NCI-H1930 (cell line): ENCODE measurements at places on chromosomes 3 and 15.

DNA sequence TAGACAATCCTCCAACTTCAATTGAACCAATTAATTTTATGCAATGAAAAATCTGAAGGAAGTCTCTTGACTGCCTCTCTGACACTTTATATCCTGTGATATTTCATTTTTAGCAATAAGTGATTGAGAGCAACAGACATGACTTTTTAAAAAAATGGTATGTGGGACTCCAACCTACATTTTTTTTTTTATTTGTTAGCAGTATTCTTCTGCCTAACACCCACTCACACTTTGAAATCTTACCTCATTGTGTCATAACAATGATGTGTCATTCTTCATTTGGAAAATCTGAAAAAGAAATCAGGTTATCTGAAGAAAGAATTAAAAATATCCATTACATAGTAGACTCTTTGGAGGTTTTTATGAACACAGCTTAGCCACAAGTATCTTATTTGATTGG is 541.3 kb upstream of the KCNMB2 start:
- no peak for DNase-seq

DNA sequence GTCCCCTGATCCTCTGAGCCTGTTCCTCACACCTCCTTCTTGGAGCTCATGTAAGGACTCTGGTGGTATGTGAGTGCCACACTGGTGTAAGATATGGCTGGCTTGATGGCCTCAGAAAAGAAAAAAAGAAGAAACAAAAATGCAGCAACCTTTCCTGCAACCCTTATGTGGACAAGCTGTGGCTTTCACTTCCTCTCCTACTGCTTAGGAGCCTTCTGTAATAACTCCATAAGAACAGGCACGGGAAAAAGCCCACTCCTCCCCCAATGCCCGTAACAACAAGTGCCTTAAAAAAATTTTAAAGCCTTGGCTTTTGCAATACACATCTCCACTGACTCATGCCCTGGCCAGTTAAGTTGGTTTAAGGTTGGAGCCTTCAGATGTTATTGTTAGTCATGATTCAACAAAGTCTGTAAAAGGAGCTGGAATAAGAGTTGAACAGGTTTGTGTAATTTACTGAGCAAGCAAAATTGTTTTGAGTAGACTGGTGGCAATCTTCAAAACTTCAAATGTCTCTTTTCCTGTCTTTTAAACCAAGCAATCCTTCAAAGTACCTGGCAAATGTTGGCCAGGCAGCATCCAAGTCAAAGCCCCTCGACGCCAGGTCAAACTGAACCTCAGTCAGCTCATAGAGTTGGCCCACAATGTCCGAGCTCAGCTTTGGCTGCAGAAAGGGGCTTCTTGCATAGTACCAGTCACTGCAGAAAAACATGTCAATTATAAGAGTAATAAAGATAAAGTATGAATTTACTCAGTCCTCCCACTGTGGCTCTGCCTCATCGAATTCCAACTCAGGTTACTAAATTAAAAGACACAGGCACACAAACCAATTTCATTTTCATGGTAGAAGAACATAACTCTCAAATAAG is 22.9 kb downstream of the FYCO1 start:
- DNase-seq, result no peak

GRCh38 chr15:41848631-41849030 is 10.0 kb downstream of the PLA2G4B start:
- DNase-seq, result no peak

GRCh38 chr3:113212150-113212843 is 940 bp downstream of the BOC start:
- no peak for DNase-seq

- DNase-seq, result no peak
Observed at GRCh38 chr3:193317682-193318300, 60.8 kb downstream of the ATP13A5 start.

DNA sequence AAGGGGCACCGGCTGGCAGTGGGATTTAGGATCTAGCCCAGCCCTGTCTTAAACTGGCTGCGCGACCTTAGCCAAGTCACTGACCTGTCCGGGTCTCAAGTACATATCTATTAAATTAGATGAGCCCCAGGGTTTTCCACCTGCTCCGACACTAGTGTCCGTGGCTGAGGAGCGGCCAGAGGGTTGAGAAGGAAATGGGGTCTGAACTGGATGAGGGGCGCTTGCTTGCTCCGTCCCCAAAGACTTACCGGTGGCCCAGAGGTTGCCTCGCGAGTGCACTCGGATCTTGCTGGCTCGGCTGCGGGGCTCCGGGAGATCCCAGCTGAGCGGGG is 285 bp downstream of the NMB start:
- DNase-seq, result no peak

DNA sequence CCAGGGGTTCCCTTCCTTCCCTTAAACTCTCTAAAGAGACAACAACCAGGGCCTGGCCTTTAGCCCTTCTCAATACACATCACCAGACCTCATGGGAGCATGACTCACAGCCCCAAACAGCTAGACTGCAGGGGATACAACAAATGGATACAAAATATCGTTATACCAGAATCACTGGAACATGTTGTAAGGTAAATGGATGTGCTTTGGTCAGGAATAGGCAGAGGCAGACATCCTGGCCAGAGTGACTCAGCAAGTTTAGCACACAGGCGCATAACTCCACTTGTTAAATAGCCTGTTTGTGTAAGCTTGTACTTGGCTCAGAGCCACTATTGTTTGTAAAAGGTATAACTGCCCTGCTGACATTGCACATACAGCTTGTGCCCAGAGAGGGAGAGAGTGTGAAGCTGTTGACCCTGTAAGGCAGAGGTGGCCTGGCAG is 18.3 kb downstream of the TMED3 start:
- DNase-seq, result no peak

DNA sequence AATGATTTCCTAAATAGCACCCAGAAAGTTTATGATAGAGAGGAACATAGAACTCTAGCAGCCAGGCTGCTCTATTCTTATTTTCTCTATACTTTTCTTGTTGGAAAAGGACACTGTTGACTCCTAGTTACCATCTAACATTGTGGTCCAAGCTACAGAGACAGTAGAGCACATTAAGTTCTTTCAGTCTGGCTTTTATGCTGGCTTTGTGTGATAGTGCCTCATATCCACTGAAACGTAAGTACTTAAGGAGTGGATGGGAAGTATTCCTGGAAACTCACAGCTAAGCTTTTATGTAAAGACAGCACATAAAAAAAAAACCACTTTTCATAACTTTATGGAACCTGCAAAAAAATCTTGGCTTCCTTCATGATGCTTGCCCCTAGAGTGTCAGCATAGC is 480.1 kb upstream of the TPRG1 start:
- no peak for DNase-seq

DNA sequence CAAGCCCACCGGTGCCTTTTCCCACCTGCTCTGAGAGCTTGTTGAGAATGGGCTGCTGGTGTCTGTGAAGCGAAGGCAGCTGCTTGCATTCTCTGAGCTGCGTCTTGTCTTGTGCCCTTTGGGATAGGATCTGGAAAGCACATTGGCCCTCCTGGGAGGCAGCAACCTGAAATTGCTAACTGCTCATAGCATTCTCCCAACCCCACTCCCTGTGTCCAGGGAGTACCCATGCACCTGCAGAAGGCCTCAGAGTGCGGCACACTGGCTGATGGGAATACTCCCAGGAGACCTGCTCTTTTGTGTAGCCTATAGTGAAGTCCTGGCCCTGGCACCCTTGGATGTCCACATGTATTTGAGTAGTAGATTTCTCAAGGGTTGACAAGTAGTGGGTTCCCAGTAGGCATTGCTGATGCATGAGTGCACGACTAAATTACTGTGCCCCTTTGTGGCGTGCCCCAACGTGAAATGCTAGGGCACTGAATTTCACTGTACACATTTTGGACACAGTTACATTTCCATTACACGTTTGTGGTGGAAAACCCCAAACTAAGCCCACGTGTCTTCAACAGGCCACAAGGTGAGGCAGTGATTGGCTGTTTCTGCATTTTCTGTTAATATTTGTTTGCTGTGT is 3.7 kb downstream of the EPHB1 start:
- DNase-seq, result no peak

- no peak for DNase-seq
Observed at GRCh38 chr3:45011756-45012508, 14.2 kb upstream of the CLEC3B start.

GRCh38 chr15:91409387-91409786 is 309.3 kb downstream of the SV2B start:
- DNase-seq, result no peak

DNA sequence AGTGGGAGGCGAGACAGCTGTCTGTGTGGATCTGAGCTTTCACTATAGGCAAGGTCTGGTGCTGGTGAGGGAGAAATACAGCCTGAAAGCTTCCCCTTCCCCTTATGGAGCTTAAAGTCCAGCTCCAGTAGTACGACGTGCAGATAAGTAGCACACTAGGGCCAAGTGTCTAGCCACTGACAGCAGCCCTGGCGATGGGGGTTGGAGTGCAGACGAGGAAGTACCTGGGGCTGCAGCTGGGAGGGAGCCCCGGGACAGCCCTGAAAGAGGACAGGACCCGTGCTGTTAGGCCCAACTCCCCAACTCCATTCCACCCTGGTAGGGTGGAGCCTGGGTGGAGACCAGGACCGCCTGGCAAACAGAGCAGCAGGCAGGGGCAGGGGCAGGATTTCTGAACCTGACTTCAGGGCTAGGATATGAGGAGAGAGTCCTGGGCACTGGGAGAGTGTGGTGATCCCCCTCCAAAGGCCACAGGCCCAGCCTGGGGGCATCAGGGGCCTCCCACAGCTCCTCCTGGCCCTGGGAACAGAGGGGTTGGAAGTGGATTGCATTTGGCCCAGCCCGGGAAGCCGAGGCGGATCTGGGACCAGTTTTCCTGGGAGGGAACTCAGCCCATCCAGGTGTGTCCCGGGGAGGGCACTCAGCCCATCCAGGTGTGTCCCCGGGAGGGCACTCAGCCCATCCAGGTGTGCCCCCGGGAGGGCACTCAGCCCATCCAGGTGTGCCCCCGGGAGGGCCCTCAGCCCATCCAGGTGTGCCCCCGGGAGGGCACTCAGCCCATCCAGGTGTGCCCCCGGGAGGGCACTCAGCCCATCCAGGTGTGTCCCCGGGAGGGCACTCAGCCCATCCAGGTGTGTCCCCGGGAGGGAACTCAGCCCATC is 42.8 kb downstream of the BDH1 start:
- DNase-seq, result no peak

- no peak for DNase-seq
Observed at GRCh38 chr3:38260474-38260873, 5.1 kb upstream of the SLC22A13 start.

DNA sequence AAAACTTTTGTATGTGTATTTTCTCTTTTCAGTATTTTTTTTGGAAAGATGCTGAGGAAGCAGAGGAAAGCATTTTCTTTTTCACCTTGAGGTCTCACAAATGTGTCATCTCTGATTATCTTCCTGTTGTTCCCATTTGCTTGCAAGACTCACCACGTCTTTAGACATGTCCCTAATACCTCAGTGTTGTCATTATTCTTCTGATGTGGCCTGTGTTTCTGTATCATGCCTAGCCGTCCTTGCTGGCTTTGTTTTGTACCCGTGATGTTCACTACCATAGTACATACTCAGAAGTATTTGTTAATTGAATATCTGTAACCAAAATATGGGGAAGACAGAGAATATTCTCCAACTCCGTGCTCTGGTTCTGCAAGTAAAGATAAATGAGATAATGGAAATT is 5.0 kb upstream of the P2RY14 start:
- no peak for DNase-seq

GRCh38 chr3:118714800-118715199 is 319.8 kb downstream of the IGSF11 start:
- no peak for DNase-seq

DNA sequence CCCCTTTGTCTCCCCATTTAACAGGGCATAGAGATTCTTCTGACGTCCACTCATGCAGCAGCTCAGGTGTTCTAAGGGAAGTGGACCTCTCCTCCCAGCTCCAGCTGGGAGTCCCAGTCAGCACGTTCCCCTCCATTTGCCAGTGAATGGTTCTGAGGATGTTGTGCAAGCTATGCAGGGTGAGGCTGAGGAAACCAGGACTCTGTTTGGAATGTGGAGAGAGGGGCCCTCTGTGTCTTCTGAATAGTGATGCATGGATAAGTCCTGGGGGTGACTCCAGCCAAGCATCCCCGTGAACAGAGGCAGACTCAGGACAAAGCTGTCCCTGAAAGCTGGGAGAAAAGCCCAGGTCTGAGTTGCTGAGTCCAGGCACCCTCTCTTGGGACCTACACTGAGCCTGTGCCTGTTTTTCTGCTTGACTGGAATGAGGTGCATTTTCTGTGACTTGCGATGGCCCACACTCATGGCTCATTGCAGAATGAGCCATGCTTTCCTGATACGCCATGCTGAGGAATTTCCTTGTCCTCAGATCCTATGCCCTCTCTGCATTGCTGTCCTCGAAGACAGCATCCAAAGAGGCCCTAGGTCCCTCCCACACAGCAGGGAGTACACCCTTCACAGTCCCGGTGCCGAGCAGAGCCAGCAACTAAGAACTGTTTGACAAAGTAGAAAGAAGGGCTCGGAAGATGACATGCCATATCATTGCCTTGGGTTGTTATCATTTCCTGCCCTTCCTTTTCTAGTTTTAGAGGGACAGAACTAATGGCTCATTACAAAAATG is 185.2 kb downstream of the ATP10A start:
- DNase-seq, result no peak

DNA sequence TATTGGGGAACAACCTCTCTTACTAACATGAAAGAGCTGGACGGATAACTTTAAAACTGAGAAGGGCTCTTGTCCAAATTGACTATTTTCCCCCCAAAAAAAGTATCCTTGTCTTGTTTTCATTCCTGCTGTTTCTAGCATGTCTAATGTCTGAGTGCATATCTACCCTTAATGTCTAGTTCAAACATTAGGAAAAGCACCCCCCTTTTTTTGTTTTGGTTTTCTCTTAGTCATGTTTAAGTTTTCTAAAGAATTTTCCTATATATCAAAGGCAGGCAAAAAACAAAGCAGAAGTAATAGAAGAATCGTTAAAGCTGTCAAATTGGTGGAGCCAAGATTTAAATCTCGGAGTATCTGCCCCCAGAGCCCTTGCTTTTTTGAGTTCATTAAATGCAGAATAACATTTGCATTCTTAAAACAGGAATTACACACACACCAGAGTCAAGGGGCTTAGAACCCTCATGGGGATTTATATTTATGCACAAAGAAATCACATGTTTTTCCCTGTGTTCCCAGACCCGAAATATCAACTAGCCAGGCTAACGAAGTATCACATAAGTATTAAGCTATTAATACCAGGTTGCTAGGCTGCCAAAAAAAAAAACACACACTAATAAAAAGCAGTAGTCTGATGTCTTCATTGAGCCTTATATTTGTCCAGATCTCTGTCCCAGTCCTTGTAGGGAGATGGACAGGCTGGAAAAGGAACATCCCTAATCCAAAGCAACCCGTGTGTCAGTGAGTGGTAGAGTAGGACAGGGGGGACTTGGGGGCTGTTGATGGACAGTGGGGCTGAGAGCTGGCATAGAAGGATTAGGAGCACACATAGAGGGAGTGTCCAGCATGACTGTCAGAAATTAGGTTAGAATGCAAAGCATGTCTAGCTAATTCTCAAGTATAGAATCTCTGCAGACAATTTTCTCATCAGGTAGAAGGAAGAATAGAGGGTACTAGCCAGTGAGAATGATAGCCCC is 103.6 kb upstream of the BFSP2 start:
- DNase-seq, result no peak
